ENCODE measurements at places on chromosomes 4 and X.

DNA sequence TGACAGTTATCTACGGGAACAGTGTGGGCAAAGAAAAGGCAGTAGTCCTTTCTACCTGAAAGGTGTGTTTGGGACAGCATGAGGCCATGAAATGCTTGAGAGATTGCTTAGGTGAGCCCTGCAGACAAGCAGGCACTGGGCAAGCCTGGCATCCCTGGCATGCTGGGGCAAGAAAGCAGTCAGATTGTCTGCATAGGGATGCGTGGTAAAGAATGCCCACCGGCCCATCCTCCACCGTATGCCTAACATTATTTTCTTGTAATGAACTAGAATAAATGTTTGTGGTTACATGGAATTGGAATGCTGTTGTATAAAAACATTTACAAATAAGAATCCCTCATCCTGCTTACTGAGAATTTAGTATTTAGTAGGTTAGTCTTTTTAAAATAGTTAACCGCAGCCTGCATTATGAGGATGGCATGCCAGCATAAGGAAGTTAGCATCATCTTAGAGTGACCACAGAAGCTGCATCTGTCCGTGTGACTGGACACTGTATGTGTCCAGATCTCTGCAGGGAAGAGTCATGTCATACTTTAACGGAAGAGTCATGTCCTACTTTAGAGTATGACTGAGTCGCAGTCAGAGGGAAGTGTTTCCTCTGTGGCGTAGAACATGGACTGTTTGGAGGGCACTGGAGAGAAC, 18.9 kb downstream of the ZBTB49 start:
- no peak for DNase-seq

- no peak for DNase-seq
Measured at GRCh38 chr4:32061916-32062315, 1341.7 kb downstream of the PCDH7 start.

GRCh38 chrX:77622672-77623071, 163.3 kb downstream of the ATRX start:
- no peak for DNase-seq

- no peak for DNase-seq
Measured at GRCh38 chrX:122440832-122441231, 743.2 kb upstream of the GRIA3 start.

GRCh38 chr4:186201535-186202230, 10.3 kb downstream of the CYP4V2 start:
- DNase-seq, result no peak

GRCh38 chr4:89411539-89412309, 104.1 kb upstream of the GPRIN3 start:
- no peak for DNase-seq

- no peak for DNase-seq
Measured at GRCh38 chr4:123250843-123251242, 145.8 kb upstream of the SPRY1 start.

GRCh38 chr4:101345596-101346350, 1.6 kb downstream of the PPP3CA start:
- no peak for DNase-seq

DNA sequence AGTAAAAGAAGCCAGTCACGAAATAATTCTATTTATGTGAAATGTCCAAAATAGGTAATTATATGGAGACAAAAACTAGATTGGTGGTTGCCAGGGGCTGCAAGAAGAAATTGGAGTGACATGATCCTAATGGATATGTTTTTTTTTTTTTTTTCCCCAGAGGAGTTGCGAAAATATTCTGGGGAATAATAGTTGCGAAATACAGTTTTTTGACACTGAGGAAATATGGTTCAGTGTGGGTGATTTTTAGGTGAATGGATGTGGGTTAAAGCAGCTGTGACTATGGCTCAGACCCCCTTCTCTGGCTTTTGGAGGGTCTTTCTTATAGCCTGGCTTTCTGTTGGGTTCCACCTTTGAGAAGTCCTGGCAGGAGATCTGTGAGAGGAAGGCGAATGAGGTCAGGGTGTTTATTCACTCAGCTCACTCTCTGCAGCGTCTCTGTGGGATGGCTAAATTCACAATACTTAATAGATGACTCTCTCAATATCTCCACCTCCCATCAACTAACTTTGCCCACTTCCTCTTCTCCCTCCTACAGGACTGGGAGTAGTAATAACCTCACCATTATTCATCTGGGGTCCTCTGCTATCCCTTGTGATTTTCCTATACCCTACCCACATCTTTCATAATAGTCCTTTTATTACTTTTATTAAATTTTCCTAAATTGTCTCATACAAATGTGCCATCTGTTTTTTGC, 15.3 kb upstream of the RAB9B start:
- no peak for DNase-seq

DNA sequence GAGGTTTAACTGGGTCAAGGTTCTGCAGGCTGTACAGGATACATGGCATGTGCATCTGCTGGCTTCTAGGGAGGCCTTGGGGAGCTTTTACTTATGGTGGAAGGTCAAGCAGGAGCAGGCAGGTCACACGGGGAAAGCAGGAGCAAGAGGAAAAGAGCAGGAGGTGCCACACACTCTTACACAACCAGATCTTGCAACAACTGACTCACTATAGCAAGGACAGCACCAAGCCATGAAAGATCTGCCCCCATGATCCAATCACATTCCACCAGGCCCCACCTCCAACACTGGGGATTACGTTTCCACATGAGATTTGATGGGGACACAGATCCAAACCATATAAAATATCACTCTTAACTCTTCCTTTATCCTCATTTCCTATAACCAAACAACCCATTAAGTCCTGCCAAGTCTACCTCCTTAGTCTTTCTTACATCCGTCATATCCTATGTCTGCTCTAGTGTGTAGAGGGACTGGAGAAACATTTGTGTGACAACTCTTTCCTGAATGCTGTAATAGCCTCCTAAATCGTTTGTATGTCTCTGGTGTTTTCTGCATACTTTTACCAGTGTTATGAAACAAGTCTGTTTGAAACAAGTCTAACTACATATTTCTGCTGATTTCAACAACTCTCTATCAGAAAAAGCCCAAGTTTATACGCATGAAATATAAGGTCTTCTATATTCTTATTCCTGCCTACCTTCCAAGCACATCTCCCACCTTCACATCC, 8.3 kb upstream of the RAP2C start:
- no peak for DNase-seq

DNA sequence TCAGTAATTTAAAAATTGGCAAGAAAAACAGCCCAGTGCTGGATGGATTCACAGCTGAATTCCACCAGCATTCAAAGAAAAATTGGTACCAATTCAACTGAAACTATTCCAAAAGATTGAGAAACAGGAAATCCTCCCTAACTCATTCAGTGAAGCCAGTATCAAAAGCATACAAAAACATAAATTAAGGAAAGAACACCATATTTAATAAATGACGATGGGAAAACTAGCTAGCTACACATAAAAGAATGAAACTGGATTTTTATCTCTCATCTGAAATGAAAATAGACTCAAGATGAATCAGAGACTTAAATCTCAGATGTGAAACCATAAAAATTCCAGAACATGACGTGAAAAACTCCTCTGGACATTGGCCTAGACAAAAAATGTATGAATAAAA, 516.8 kb upstream of the SPANXN1 start:
- no peak for DNase-seq

DNA sequence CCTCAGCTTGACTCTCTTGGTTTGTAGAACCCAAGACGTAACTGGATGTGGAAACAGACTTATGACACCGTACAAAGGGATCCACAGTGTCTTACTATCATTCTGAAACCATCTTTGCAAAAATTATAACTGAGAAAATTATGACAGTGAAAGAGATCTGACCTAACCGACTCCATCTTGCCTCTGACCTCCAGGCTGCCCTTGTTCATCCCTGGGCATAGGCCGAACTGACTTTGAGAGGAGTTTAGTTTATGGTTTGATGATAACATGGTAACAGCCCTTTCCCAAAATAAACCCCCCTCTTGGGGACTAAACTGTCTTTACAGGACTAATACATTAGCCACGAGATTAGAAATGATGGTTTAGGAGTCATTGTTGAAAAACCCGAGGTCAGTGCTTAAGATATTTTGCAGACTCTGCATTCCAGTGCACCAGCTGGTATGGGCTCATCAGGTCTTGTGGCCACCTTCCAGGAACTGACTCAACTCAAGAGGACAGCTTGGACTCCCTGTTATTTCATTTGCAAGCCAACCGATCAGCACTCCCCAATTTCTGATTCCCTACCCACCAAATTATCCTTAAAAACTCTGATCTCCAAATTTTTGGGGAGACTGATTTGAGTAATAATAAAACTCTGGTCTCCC, 49.6 kb downstream of the CASP3 start:
- DNase-seq, result no peak

DNA sequence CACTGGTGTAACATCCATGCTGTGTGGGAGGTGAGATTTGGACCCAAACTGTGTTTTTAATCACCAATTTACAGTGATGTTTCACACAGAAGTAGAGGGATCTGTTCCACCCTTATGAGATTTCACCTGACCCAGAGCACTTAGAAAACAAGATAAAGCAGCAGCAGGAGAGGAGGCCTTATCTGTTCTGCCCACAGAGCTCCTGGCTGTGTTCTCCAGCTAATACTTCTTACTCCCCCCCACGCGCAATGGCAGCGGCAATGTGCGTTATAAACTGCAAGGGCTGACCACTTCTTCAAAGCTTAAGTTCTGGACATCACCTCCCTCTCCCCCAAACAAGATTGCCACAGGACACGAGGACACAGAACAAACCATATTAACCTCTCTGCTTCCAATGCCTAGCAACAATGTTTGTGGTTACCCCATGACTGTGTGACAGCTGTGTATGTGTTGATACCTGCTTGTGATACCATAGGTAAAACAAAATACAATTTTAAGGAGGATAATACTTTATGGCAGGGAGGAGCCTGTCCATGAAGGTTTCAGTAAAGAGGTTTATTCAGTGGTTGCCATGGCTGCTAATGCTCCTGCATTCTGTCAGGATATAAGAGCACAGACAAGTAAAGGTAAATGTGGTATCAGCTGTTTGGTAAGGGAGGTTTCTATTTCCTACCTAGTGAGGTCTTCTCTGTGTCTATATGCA, 210.0 kb downstream of the SOWAHB start:
- no peak for DNase-seq

DNA sequence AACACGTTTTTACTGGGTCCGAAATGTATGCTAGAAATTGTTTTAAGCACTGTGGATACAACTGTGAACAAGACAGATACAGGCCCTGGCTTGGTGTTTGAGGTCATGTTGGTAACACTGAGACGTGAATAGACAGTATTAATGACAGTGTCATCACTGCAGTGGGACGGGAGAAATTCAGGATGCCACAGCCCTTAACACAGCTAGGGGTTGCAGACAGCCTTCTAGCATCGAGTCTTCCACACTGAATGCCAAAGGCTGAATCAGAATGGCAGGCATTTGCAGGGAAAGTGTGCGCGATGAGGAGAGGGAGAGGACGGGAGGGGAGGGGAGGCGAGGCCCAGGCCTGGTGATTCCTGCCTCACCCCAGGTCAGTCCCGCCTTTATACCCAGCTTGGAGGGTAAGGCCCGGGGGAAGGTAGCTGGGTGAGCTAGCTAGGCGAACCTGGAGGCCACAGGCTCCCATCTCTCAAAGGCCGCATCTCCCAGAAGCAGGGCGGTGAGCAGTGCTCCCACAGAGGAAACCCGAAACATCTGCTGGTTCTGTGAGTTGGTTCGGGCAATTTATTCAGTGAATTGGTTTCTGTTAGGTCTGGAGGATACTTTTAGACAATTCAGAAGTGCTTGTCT, 44.1 kb upstream of the CLDN24 start:
- DNase-seq, result no peak

Measured in brain pericyte (primary cell).